ENCODE measurements at places on chromosomes 2 and 18.

DNA sequence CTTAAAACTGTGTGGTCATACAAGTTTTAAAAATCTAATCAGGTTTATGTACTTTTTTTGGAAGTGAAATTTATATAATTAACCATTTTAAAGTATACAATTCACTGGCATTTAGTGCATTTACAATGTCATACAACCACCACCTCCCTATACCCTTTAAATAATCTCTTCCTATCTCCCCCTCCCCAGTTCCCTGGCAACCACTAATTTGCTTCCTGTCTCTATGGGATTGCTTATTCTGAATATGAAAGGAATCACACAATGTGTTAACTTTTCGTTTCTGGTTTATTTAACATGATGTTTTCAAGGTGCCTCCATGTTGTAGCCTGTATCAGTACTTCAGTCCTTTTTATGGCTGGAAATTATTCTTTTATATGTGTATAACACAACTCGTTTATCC lies 19.4 kb downstream of the CHMP3 start:
- no peak for DNase-seq

- no peak for DNase-seq
Measured at GRCh38 chr2:63888490-63889402, 47.0 kb downstream of the UGP2 start.

- DNase-seq: no peak
Measured at GRCh38 chr2:850429-850828, 100.2 kb upstream of the SNTG2 start.

DNA sequence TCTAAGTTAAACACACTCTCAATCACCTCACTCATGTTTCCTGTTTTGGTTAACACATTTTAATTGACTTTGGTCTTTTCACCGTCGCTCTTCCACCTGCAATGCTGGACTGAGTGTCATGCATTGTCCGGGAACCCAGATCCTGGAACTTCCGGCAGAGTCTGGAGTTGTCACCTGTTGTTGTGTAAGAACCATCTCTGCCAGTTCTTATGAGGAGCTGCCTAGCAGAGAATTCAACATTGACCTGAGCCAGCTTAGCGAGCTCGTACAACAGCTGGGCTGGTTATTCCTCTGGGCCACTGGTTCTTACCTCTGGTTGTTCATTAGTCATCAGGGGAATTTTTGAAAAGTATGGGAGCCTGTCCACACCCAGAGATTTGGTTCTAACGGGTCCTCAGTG lies 75.7 kb downstream of the BCL2L11 start:
- DNase-seq: no peak

DNA sequence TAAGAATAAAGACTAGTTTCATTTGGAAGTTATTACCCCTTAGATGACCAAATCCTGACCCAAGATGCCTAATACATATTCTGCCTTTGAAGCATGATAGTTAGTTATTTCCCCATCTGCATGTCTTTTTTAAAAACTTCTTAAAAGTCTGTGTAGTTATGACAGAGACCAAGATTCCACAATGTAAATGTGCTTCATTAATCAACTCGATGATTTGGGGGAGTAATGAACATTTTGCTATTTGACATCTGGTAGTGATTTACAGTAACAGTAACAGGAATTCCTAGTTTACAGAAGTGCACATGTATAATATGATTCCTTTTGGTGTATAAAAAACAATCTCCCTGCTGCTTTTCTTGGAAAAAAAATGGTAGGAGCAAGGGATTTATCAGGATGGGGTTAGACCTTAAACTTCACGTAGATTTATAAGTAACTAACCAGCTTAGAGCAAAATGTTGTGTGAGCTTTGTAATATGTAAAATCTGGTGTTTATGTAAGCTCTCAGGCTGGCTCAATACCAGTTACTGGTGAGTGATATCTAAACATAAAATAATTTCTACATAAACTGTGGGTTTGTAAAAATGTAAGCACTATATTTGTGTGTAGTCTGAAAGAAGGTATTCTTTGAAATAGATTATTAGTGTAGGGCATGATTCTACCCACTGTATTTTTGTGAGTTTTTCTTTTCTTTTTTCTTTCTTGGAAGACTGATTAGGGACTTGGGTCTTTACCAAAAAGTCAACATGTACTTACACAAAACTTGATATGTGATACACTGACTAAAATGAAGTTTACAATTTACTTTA lies 641.6 kb downstream of the EPHA4 start:
- no peak for DNase-seq

GRCh38 chr18:74511823-74512222 lies 15.7 kb downstream of the CNDP2 start:
- DNase-seq: no peak

- no peak for DNase-seq
Measured at GRCh38 chr2:729376-729861, 52.2 kb upstream of the TMEM18 start.

DNA sequence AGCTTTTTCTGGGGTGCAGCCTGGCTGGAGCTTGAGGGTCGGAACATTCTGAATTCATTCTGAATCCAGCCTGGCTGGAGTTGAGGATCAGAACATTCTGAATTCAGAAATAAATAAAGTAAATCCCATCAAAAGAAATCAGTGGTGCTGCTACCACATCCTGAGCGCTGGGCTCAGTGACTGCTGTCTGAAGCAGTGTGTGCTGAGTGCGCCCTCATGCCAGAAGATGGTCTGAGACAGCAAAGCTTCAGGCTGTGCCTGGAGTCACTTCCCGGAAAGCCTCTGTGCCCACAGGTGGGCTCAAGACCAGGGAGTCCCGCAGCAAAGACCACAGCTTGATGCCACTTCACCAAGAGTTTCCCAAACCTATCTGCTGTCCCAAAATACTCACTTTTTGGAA lies 187.9 kb downstream of the VAPA start:
- DNase-seq: no peak

- no peak for DNase-seq
Measured at GRCh38 chr18:69757733-69758132, 189.9 kb downstream of the CD226 start.

DNA sequence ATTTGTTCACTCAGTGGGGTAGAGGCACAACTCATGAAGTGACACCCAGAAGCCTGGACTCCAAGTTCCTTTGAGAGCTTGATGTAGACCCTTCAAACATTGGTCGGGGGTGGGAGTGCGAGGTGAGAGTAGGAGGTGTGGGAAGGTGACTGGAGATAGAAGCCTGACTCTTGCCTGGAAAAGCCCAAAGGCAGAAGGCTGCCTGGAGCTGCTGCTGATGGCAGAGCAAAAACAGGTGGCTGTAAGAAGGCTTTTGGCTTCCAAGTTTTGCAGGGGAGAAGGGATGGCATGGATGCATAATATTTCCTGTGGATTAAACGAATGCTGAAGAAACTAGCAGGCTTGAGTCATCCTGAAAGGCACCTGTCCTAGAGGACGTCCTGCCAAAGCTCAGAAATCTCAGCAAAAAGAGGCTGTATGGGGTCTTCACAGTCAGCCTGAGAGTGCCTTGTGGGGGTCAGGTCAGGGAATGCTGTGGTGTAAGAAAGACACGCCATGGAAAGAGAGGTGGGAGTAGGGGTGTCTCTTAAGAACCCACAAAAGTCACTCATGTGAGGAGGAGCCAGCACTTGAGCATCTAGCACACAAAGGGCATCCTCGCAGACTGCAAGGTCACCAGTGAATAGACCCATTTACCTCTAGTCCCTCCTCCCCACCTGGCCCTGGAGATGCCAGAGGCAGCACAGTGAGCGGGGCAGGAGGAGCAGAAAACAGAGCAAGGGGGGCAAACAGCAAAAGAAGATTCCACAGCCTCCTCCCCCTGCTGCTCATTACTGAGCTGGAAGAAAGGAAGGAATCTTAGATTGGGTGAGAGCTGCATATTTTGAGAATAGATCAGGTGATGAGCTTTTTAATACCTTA lies 37.5 kb downstream of the FASTKD2 start:
- no peak for DNase-seq

DNA sequence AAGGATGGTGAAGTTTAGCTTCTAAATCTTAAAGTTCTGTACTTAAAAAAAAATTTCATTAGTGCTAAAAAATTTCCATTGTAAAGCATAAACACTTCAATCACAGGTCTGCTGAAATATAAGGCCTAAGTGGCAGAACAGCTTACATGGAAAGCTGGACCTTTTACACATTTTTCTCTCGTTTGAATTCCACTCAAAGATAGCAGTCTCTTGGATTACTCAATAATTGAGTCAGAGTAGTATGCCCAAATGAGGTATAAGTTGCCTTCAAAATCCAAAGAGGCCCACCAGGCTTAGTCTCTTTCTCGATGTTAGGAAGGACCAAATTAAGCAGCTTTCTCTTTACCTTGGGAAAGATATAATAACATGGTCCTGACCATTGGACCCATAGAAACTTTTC lies 220.4 kb upstream of the CWC22 start:
- no peak for DNase-seq

- no peak for DNase-seq
Measured at GRCh38 chr18:55546851-55547704, 40.9 kb downstream of the TCF4 start.

GRCh38 chr2:171515672-171516298 lies 6.5 kb upstream of the CYBRD1 start:
- DNase-seq: no peak

- DNase-seq: no peak
Measured at GRCh38 chr18:5311301-5311989, 15.9 kb upstream of the ZBTB14 start.

GRCh38 chr2:55087936-55088335 lies 37.7 kb upstream of the RTN4 start:
- DNase-seq: no peak
